ENCODE measurements at places on chromosomes 12 and 14. TPM values are rescaled to one million over a fixed set of nuclear protein-coding genes. Genes with fewer than 3 reads are reported as not detected.

Gene PLCZ1
- not detected for total RNA-seq

Gene CLEC9A
- not detected for total RNA-seq

Gene CNPY2
- 154 TPM for total RNA-seq

Gene SLCO1C1
- total RNA-seq, result 0.10 TPM

Gene STON2
- total RNA-seq, result 0.65 TPM

Gene IKZF4
- total RNA-seq, result 2.1 TPM

Gene INSM2
- 0.02 TPM for total RNA-seq

Gene MYH6
- not detected for total RNA-seq

Gene PA2G4
- total RNA-seq, result 320 TPM

Gene NPC2
- 246 TPM for total RNA-seq

Gene TMEM179
- 0.38 TPM for total RNA-seq

Gene PPP1R1A
- 0.21 TPM for total RNA-seq

Gene FOXM1
- 97.0 TPM for total RNA-seq

Gene ANO2
- total RNA-seq, result not detected

Gene PROX2
- not detected for total RNA-seq
